ENCODE measurements at places on chromosomes 5 and 9.

GRCh38 chr5:127650022-127650421 lies 1.1 kb downstream of the CTXN3 start:
- DNase-seq: no peak

DNA sequence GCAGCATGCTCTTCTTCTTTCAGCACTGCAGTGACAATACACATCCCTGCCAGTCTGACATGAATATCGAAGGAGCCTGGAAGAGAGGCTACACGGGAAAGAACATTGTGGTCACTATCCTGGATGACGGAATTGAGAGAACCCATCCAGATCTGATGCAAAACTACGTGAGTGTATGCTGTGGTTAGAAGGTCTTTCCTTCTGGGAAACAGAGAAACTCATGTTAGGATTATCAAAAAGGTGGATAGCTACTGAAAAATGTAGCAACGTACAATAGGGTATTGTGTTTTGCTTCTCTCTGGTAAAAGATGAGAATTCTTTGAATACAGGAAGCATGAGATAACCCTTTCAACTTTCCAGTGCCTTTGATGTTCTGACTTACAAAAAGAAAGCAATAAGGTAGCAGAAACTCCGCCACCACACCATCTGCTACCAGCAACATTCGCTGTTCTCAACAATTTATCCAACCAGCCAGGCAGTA lies 133.3 kb downstream of the PCSK5 start:
- no peak for DNase-seq

DNA sequence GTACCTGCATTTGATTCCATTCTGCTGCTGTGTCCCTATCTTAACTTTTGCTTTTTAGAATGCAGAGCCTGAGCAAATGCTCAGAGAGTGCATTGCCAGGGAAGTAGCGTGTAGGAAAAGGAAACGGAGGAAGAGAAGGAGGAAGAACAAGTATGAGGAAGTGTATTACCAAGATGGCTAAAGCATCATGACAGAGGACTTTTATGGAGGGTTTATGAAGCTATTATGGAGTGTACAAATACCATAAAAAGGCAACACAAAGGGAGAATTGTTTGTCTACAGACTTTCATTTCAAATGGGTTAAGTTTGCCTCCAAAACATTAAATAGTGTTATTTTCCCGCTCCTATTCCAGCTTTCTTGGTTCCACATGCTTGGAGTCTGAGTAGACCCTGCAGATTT lies 1899.8 kb upstream of the NUDT12 start:
- no peak for DNase-seq

- DNase-seq: no peak
Measured at GRCh38 chr5:53338971-53339370, 141.5 kb upstream of the FST start.

GRCh38 chr9:114027863-114028465 lies 50.1 kb downstream of the AMBP start:
- no peak for DNase-seq

- DNase-seq: no peak
Measured at GRCh38 chr5:113748403-113748802, 234.9 kb downstream of the YTHDC2 start.

- no peak for DNase-seq
Measured at GRCh38 chr5:111930905-111931461, 174.0 kb upstream of the NREP start.
